ENCODE measurements at places on chromosomes 6 and 20.
A peak's percentile ranks its signal among the peaks of the same experiment; 100 is the strongest.

GRCh38 chr6:169782966-169783365 lies 31.5 kb downstream of the ERMARD start:
- DNase-seq, result no peak

DNA sequence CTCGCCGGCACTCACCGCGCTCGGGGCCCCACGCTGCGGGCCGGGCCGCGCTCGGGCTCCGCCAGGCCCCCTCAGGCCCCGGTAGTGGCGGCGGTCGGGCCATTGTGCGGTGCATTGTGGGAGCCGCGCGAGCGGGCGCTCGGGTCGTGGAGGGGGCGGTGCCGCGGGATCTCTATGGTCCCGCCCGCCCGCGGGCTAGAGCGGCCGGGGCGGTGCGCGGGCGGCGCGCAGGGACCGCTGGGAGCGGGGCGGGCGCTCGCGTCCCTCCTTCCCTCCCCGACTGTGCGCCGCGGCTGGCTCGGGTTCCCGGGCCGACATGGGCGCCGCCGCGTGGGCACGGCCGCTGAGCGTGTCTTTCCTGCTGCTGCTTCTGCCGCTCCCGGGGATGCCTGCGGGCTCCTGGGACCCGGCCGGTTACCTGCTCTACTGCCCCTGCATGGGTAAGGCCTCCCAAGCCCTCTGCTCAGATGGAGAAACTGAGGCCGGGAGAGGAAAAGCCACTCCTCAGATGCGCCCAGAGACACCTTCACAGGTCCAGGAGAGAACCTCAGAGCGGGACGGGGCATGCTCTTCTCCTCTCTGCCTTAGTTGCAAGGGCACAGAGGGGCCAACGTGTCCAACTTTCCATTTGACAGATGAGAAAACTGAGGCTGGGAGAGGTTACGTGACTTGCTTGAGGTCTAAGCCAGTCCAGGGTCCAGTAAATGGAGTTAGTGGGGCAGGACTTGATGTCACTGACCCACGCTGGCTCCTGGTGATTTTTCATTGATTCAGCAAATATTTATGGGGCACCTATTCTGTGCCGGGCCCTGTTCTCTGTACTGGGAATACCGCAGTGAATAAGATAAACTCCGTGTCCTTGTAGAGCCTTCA lies at the start of the genes PLAGL2 and POFUT1:
Gene PLAGL2 (minus strand): TSS at position 118 of the 873 bp plus-strand sequence. CDS start 5,565 bp downstream, outside the sequence.
Gene POFUT1 (plus strand): TSS at position 255 of the 873 bp plus-strand sequence. CDS start 62 bp downstream, at position 317.
- peak; percentile 100 for DNase-seq

GRCh38 chr6:109345986-109346385 lies 36.3 kb downstream of the CD164 start:
- no peak for DNase-seq

DNA sequence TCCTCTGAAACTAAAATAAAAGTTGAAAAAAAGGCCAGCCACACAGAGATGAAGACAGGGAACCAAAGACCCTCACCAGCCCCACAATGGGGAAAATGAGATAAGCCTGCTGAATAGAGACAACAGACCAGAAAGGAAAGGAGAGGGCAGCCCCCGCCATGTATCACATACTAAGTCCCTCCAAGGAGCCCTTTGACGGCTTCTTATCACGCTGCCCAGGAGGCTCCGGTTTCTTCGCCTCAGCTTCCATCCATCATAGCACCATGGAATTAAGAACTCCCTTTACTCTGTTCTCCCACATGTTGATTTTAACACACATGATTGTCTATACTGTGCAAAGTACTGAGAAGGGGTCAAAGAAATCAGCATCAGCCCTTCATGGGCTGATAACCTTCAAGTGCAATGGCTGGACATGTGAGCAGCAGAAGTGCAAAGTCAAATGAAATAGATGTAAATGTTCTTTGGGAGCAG lies 54.9 kb downstream of the MAP3K5 start:
- DNase-seq, result no peak

GRCh38 chr6:117616391-117617209 lies 14.3 kb upstream of the GOPC start:
- no peak for DNase-seq

DNA sequence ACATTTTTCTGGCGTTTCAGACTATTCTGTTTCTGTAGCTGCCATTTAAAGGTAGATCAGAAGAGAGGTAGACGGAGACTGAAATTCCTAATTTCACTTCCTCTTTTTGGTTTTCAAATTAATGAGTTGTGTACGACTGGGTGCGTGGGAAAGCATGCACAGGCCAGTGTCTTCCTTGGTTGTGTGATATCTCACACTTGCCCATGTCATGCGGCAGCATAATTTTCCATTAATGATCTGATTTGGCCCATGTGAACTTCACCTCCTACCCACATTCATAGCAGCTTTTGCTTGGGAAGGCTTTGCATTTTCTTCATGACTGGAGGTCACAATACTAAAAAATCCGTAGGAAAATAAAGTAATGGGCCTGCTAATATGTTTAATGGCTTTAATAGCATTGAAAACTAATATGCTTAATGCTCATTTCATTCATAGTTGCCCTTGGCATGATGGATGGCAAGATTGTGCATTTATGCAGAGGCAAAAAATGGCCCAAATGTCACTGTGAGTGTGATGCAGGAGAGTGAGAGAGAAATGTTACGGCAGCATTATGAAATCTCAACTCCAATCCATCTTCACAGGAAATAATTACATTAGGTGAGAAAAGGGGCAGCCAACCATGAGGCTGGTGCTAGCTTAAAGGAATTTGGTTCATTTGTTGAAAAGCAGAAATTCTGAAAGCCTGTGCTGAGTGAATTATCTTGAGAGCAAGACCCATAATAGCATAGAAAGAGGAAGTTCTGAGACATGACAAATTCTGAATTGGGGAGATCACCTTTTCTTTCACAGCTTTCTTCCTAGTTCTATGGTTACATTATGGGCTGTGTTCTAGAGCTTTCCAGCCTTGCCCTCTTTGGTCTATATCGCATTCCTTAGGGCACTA lies 69.0 kb upstream of the UST start:
- DNase-seq, result no peak

DNA sequence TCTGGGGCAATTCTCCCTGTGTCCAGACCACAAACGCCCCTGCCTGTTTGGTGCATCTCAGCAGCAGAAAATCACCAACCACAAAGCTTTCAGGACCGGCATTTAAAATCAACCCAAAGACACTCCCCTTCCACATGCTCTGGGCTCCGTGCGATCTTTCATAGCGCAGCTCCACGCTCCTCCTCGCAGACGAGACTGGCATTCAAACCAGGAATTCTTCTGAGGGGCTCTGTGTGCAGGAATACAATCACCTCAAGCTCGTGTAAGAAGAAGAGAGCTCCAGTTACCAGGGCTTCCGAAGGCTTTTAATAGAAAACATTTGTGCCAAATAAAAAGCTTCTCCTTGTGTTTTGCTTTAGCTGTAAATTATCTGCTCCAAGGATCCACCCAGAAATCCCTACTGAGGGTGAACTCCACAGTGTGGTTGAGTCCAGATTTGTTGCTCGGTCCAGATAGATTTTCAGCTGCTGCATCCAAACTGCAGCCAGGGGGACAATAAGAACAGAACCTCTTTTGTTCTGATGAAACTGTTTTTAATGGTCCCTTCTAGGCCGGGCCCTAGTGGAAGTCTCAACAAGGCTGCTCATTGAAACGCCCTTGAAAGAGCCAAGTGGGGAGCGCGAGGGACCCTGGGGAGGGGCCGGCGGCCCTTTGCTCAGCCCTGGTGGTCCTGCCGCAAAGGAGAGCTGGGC lies 16.4 kb upstream of the BMP7 start:
- DNase-seq, result no peak

DNA sequence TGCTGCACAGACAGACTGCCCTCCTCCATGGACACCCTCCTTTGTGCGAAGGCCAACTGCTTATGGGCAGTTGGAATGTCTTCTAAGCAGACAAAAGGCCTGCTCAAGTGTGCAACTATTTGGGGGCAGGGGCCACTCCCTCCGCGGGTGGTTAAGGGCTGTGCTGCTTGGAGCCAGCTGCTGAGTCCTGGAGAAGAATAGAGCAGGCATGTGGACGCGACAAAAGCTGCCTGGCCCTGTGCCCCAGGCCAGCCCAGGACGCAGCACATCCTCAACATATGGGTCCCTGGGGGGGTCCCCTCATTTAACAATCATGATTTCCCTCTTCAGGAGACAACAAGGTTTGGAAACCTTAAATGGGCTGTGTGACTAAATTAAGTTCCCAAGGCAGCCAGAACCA lies 45.5 kb upstream of the ENTPD6 start:
- no peak for DNase-seq

DNA sequence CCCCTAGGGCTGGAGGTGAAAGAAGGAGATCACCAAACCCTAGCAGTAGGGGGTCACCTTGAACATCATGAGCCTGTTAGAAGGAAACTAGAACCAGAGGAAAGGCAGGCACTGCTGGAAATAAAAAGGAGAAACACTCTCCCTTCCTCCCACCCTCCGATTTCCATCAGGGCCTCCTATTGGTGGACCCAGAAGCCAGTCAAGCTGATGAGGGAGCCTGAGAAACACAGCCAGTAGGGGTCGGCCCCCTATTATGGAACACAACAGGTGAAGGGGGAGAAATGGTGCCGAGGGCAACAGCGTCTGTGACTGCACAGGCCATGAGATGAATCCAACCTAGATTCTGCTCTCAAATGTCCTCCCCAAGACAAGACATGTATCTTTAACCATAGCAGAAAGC lies 156.1 kb upstream of the LRFN2 start:
- no peak for DNase-seq

Measured in AG08396 (cell line).